ENCODE measurements at places on chromosomes 6 and 20. TPM values are rescaled to one million over a fixed set of nuclear protein-coding genes. Genes with fewer than 3 reads are reported as not detected.

DNA sequence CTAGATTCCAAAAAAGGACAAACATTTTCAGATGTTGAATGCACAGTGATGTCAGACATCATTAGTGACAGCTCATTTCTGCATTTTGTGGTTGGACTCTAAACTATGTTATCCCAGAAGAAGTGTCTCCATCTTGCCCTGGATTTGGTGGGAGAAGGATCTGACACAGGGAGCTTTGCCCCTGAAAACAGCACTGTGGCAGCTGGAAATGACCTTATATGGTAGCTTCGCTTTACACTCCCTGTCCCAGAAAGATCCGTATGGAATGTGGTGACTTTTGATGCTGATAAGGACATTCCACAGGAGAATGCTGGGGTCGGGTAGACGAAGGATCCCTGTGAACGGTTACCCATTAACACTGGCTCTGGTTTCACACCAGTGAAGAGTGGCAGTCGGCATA is 87.2 kb upstream of the EDN1 start:
- no peak for DNase-seq

The BEND6 gene
- total RNA-seq, result 0.31 TPM

DNA sequence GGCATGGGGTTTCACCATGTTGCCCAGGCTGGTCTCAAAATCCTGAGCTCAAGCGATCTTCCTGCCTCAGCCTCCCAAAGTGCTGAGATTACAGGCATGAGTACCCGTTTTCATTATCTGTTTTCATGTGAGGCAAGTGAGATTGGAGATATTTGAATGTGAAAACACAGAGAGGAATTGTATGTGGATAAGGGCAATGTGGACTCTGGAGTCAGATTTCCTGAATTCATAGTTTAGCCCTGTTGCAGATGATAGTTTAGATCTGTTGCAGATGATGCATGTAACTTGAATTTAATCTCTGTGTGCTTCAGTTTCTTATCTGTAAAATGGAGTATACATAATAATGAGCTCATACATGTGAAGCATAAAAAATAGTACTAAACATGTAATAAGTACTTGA is 3.7 kb downstream of the SMPDL3A start:
- no peak for DNase-seq

GRCh38 chr20:63700199-63701050 is 4.0 kb downstream of the TNFRSF6B start:
- DNase-seq, result no peak

DNA sequence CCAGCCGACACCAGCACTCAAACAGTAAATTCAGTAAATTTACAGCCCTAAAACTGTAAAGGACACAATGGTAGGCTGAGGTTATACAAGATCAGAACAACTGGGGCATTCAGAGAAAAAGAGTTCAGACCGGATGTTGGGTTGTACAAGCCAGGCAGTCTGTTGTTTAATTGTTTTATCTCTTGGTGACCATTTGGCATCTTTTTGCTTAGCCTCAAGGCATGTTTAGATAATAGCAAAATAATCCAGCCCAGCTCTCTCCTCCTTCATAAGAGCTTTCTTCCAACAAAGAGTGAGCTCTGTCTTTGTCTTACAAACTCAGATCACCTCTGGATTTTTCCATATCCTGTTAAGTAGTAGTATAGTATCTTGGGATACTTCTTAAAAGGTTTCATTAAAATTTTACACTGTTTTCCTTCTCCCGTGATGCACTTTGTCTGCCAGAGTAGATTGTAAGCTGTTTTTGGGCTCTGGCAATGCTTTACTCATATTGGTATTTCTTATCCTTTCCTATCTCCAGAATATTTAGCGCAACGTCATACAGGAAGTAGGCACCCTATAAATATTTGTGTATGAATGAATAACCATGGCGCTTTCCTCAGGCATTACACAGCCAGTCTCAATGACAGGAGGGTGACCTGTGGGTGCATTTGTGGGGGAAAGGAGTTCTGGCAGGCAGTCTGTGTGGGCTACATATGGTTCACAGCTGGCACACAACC is 35.6 kb upstream of the TRAM2 start:
- DNase-seq, result no peak

DNA sequence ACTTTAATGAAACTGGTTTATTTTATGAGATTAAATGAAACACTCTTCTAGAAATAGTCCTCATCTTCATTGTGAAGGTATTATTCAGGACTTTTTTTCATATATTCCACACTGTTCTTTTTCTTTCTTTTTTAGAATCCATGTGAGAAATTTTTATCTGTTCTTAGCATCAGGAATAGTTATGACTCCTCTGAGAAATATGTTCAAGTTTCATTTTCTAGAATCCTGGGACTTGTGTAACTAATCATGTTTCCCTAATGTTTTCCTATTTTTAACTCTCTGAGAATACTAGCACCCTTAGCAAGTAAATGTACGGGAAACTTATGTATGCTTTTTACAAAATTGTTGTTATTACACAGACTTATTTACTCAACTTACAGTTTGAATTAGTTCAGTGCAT is 407.8 kb downstream of the CBLN4 start:
- DNase-seq, result no peak

The IPCEF1 gene
- total RNA-seq, result 1.8 TPM

- no peak for DNase-seq
Measured at GRCh38 chr6:63663147-63663955, 27.7 kb downstream of the PHF3 start.

- no peak for DNase-seq
Measured at GRCh38 chr6:68911334-68911733, 276.3 kb downstream of the ADGRB3 start.

- DNase-seq, result no peak
Measured at GRCh38 chr6:19781269-19781668, 55.9 kb upstream of the ID4 start.

- DNase-seq, result no peak
Measured at GRCh38 chr20:18638768-18639167, 50.9 kb downstream of the DTD1 start.

- no peak for DNase-seq
Measured at GRCh38 chr20:51424270-51425117, 118.0 kb downstream of the NFATC2 start.

The MLIP gene
- total RNA-seq, result 2.3 TPM

DNA sequence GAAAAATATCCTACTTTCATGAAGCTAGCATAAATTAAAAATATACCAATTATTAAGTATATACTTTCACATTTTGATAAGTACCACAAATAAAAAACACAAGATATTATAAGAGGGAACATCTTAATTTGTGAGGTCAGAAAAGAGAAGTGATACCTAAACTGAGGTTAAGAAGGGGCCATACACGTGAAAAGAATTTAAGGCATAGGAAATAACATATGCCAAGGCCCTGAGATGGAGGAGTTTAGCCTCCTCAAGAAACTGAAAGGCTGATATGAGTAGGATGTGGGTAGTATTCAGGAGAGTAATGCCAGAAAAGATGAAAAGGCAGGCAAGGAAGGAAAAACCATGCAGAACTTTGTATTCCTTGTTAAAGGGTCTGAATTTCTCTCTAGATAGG is 116.6 kb upstream of the HTR1E start:
- no peak for DNase-seq

GRCh38 chr6:163585932-163586437 is 171.5 kb downstream of the QKI start:
- DNase-seq, result no peak

- no peak for DNase-seq
Measured at GRCh38 chr6:89267918-89268317, 47.2 kb downstream of the GABRR2 start.

GRCh38 chr20:33119725-33120720 is 40.6 kb downstream of the BPIFB4 start:
- DNase-seq, result no peak

- DNase-seq, result no peak
Measured at GRCh38 chr6:37906121-37906520, 86.6 kb downstream of the ZFAND3 start.

- no peak for DNase-seq
Measured at GRCh38 chr20:35200267-35200666, 26.2 kb upstream of the MMP24 start.

DNA sequence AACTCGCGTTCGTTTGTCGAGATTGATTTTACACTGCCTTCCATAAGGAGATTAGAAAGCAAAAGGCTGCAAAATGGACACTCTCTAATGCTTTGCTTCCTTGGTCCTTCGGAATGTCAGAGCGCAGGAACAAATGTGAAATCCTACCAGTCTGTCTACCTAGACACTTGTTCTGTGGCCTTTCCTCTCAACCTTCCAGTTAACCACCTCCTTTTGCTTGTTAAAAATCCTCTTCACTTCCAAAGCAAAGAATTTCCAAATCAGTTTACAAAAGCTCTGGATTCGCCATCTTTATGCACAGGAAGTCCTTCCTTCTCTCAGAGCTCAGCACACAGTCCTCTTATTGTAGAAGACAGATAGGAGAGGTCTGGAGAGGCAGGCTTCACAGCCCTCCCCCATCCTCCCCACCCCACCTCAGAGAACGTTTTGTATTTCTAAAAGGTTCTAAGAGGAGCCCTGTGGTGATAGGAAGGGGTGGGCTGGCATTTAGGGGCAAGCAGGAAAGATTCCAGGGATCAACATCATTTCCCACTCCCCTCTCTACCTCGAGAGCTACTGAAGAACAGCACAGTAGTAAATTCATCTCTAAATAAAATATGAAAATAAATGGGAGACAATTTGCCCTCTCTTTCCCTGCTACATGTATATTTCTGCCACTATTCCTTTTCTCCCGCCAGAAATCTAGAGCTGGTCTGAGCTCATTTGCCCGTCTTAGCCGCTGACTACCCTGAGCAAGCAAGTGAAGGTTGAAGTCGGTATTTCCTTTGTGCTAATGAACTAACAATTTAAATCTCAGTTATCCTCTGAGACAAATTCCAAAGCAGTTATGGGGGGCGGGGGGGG is 18.9 kb downstream of the TFAP2A start:
- DNase-seq, result no peak

GRCh38 chr6:170023620-170024521 is 267.0 kb downstream of the DLL1 start:
- no peak for DNase-seq

DNA sequence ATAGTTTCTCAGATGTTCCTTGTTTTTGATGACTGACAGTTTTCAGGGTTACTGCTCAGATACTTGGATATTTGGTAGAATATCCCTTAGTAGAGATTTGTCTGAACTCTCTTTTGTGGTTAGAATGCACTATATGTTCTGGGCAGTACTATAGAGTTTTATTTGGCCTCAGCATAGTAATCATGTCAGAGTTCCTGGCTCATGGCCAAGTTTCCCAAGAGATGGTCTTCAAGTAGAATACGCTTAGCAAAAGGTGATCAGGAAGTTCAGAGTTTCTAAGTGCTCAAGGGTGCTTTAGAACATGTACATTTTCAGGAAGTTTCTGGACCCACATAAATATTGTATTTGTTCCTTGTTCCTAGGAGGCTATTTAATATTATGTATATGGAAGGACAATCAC is 1209.7 kb upstream of the GJE1 start:
- peak; percentile 6 for DNase-seq

The HLA-E gene
- total RNA-seq, result 316 TPM

DNA sequence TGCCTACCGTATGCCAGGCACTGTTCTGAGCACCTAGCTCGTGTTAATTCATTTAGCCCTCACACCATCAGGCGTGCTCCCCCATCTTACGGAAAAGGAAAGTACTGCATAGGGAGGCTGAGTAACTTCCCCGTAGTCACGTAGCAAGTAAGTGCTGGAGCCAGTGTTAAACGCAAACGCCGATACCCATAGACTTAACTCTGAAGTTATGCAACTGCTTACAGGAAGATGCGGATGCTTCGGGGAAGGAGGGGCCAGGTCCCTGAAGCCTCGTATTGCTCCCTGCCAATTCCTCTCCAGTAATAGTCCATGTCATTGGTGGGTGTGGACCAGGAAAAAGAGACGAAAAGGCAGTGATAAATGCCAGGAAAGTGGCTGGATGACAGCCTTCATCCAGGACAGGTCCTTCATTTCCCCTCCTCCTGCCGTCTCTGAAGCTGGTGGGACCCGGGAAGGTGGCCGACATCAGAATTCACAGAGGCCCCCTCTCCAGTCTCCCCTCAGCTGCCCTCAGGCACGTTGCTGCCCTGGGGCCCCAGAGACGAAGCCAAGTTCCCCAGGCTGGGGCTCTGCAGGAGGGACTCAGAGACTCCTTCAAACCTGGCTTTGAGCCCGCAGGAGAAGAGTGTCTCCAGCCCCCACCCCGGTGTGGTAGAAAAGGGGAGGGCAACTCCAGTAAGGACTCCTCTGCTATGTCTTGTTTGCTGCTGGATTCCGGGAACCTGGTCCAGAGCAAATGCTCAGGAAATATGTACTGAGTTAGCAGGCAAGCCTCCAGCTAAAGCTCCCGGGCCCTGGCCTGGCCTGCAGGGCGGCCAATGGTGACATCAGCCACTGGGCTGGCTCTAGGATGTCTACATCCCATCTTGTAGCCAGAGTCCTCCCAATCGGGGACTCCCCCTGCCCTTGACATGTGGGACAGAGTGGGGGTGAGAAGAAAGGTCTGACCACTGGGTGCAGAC is 37.8 kb downstream of the RAB44 start:
- DNase-seq, result peak; percentile 84

DNA sequence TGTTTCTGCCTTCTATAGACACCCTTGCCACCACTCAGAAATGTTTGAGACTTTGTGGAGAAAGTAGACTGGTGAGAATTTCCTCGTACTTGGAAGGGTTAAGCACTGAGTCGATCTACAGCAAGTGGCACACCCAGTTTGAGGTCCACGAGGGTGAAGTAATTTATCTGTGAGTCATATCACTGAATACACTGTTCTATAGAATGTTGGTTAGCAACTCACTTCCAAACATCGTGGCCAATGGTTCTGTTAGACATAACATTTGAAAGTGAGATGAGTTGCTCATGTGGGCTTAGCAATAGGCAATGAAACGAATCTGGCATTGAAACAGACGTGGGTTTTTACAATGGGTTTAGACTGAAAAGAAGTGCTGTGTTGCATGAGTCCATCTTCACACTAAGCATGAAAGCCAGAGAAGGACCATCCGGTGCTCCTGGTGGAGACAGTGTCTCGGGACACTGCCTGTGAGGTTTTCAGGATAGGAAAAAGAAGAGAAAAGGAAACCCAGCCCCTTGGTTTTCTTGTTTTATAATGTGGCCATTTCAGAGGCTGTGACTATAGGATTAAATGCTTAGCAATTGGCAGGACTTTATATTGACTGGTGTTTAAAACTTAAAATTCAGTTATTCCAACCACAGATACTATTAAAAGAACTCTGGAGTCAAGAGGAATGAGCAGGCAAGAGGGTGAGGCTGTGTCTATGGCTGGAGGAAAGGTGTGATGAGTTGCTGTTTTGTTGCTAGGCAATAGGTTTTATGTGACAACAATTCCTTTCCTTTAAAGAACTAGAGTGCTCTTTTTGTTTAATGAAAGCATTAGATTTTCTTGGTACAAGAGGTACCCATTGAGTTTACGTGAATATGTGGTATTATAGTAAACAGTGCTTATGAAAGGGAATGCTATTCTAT is 31.0 kb upstream of the EZR start:
- peak; percentile 80 for DNase-seq

DNA sequence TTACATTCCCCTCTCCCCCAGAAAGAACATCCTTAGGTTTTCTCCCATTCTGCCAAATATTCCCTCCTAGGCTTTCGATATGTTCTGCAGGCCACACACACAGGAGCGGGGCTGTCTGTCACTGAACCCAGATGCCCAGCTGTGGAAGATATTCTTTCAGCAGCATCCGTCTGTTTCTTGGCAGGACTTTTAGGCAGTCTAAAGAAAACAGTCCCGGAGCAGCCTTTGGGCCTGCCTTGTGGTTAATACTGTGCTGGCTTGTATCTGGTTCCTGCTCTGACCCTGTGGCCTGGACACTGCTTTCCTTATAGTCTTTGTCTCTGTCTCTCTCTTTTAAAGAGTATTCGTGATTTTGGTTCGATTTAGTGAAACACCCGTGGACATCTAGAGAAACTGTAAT is 94.6 kb upstream of the SUPT3H start:
- no peak for DNase-seq

The TPD52L2 gene
- total RNA-seq, result 55.7 TPM
